ENCODE measurements at places on chromosomes 1 and 21. TPM values are rescaled to one million over a fixed set of nuclear protein-coding genes. Genes with fewer than 3 reads are reported as not detected.

SLC16A4 gene
- total RNA-seq = 0.21 TPM

PODN gene
- not detected for total RNA-seq

OR2T35 gene
- total RNA-seq = not detected

CDC7 gene
- total RNA-seq = 25.6 TPM

OR6K3 gene
- total RNA-seq = not detected

LHX4 gene
- not detected for total RNA-seq

HSD11B1 gene
- 1.7 TPM for total RNA-seq

CR2 gene
- total RNA-seq = 0.42 TPM

PYHIN1 gene
- 17.4 TPM for total RNA-seq

ADAMTS1 gene
- 0.08 TPM for total RNA-seq

DCLRE1B gene
- 33.2 TPM for total RNA-seq

TTLL10 gene
- not detected for total RNA-seq

TMCC2 gene
- total RNA-seq = 11.8 TPM

C1orf174 gene
- total RNA-seq = 51.8 TPM

LYPD8 gene
- not detected for total RNA-seq

OLIG1 gene
- total RNA-seq = not detected

SLC45A1 gene
- total RNA-seq = 0.50 TPM

AMPD1 gene
- not detected for total RNA-seq

CACHD1 gene
- total RNA-seq = 0.36 TPM

FCRL1 gene
- total RNA-seq = not detected

FAM151A gene
- not detected for total RNA-seq

MCM3AP gene
- total RNA-seq = 133 TPM

SEMA4A gene
- total RNA-seq = 18.4 TPM

GLIS1 gene
- not detected for total RNA-seq

TMPRSS15 gene
- not detected for total RNA-seq

FHAD1 gene
- 0.38 TPM for total RNA-seq

FMO5 gene
- total RNA-seq = 0.38 TPM

ALX3 gene
- total RNA-seq = not detected

ELOVL1 gene
- 84.7 TPM for total RNA-seq

NR0B2 gene
- not detected for total RNA-seq

NFYC gene
- total RNA-seq = 56.5 TPM
